AG10803 (cell line): ENCODE measurements at places on chromosomes 12 and 14.

GRCh38 chr12:78240827-78241226 lies 410.1 kb downstream of the NAV3 start:
- no peak for DNase-seq

GRCh38 chr14:70803321-70804310 lies 5.7 kb downstream of the MAP3K9 start:
- no peak for DNase-seq

- DNase-seq: no peak
These were observed 13.5 kb downstream of the AMDHD1 start for GRCh38 chr12:95956557-95957145.

GRCh38 chr12:12527820-12528296 lies 34.8 kb downstream of the DUSP16 start:
- no peak for DNase-seq

GRCh38 chr14:60648934-60649874 lies at the start of gene SIX1:
TSS of gene SIX1 (minus strand) at chr14:60649477. CDS start at chr14:60649189, 288 bp downstream.
- DNase-seq: peak; percentile 92

DNA sequence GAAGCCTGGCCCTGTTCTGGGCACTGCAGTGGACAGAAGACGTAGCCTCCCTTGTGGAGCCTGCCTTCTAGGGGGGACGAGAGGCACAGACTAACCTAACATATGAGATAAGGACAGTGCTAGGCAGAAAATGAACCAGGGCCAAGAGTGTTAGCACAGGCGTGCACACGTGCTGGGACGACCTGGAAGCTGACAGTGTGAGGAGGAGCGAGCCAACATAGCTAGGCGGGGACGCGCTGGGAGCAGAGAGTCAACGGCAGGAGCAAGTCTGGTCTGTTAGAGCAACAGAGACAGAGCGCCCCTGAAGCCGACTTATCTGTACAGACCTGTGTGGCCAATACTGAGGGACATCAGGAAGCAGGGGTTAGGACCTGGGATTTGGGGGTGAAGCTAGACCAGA lies 8.0 kb downstream of the PXMP2 start:
- no peak for DNase-seq

DNA sequence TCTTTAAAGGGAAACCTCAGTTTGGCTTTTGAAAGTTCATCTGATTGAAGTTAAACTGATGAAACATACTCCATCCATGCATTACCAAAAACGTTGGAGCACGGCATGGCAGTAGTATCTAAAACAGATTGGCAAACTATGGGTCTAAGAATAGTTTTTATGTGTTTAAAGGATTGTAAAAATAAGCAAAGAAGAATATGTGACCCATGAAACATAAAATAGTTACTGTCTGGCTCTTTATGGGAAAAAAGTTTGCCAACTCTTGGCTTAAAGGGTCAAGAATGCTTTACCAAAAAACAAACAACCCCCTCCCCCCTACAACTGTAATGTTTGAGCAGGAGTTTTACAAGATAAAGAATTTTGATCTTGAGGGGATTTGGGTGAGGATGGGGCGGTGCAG lies 32.6 kb downstream of the TRAF3 start:
- DNase-seq: no peak

- peak; percentile 25 for DNase-seq
These were observed 342.7 kb downstream of the CACNA1C start for GRCh38 chr12:2395354-2395977.
